ENCODE measurements at places on chromosomes 2 and 18.

GRCh38 chr18:51011709-51012108, 18.3 kb upstream of the SMAD4 start:
- DNase-seq, result no peak

GRCh38 chr18:61890344-61890743, 2.5 kb downstream of the RNF152 start:
- DNase-seq, result no peak

- no peak for DNase-seq
These were observed 409.0 kb downstream of the SLC4A3 start for GRCh38 chr2:220036431-220036830.

DNA sequence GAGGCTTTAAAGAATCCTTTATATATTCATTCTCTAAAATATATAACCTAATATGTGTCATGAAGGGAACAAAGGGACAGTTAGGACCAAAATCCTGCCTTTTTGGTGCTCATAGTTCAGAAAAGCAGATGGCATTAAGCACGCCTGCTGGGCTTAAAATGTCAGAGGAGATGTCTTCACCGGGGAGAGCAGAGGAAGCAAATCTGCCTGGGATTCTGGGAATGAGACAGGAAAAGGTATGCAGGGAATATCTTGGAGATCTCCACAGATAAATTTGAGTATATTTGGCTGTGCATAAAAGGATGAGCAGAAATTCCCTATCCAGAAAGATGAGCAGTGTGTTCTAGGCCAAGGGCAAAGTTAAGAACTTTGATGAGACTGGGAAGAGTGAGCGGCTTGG, 45.5 kb downstream of the FSHR start:
- no peak for DNase-seq

- no peak for DNase-seq
These were observed 19.1 kb downstream of the MXD1 start for GRCh38 chr2:69933839-69934613.

- DNase-seq, result no peak
These were observed 42.0 kb downstream of the ZEB2 start for GRCh38 chr2:144477957-144478311.

- no peak for DNase-seq
These were observed 38.3 kb downstream of the KLHL29 start for GRCh38 chr2:23423062-23423872.

DNA sequence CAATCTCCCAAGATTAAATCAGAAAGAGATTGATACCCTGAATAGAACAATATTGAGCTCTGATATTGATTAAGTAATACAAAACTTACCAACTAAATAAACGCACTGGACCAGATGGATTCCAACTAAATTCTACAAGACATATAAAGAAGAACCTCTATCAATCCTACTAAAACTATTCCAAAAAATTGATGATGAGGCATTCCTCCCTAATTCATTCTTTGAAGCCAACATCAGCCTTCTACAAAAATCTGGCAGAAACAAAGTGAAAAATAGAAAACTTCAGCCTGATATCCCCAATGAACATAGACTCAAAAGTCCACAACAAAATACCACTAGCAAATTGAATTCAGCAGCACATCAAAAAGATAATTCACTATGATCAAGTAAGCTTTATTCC, 695.5 kb downstream of the NYAP2 start:
- DNase-seq, result no peak
